GM23338 (cell line): ENCODE measurements at places on chromosomes 7 and 10. TPM values are rescaled to one million over a fixed set of nuclear protein-coding genes. Genes with fewer than 3 reads are reported as not detected.
A peak's percentile ranks its signal among the peaks of the same experiment; 100 is the strongest.

DNA sequence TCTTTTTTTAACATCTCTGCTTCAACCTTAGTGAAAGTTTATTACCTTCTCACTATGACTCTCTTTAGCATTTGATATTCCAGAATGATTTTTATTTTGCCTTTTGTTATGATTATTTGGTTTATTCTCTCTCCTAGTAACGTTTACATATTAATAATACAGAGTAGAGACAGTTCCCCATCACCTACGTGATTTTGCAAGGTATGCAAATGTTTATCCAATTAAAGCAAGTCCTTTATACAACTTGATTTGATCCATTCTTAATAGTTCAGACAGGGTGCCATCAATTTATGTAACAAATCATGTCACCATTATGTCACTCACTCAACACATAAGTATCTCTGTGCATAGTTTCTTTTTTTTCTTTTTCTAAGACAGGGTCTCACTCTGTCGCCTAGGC is 26.2 kb downstream of the ECD start:
- DNase-seq: no peak

DNA sequence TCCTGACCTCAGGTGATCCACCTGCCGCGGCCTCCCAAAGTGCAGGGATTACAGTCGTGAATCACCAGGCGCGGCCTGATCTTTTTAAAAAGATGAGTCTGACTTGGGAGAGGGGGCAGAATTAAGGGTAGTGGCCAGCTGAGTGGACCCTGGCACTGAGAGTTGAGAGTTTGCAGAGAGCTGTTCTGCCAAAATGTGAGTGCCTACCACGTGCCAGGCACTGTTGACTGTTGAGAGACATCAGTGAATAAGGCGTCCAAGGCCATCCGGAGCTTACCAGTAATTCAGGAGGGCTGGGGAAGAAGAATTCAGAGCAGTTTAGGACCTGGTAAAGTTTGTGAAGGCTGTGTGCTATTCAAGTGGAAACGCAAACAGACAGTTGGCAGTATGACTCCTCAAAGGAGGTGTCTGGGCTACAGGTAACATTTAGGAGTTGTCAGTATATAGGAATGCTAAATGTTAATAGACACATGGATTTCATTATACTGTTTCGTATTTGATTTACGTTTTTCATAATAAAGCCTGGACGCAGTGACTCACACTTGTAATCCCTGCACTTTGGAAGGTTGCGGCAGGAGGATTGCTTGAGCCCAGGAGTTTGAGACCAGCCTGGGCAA is 1.5 kb downstream of the NIPSNAP2 start:
- DNase-seq: no peak

GRCh38 chr10:33025039-33025438 is 67.0 kb upstream of the ITGB1 start:
- DNase-seq: no peak

GRCh38 chr7:117264716-117265115 is 58.1 kb downstream of the WNT2 start:
- no peak for DNase-seq

DNA sequence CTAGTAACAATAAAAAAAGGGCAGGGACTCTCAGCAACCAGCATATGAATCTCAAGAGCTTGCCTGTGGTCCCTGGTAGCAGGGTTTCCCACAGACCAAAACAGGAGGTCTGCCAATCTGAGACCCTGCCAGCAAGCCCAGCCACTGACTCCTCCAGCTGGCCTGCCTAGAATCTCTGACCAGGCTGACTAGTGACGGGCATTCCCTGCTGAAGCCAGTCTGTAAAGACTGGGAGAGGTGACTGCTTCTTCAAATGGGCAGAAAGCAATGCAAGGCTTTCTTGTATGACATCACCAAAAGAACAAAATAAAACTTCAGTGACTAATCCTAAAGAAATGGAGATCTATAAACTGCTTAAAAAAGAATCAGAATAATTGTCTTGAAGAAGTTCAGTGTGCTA is 249.4 kb downstream of the TCF7L2 start:
- DNase-seq: no peak

GRCh38 chr7:105216786-105217185 is 171.9 kb downstream of the SRPK2 start:
- DNase-seq: no peak

GRCh38 chr10:19468413-19468812 is 347.8 kb upstream of the PLXDC2 start:
- no peak for DNase-seq

DNA sequence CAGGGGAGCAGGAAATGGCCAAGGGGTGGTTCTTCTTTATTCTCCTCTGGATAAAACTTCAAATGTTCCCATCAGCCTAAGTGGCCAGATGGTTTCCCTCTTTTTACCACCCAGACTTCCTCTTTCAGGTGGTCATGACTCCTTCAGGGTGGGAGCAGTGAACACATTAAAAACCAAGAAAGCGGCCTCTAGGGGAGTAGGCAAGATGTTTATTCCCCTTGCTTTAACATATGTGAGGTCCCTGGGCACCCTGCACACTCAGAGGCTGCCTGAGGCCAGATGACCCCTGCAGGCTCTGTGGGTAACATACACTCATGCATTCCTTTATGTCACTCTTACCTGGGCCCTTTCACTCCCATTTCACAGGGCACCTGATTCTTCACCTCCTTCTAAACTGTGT is 357.4 kb downstream of the ABCA13 start:
- peak; percentile 47 for DNase-seq

DNA sequence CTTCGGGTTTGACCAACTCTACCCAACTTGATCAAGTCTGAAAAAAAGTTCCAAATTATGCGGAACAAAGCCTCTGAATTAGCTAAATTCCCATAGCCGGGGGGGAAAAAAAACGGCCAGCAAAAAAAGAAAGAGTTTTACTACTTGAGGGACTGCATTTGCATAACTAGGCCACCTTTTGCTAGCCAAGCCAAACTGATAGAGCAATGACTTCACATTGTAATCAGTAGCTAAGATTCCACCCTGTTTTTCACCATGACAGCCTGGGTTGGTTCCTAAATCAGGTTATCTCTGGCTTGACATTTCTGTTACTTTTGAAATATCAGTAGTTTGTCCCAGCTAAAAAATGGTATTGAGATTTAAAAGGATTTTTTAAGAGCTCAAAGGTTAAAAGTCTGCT is 31.4 kb upstream of the CREB3L2 start:
- no peak for DNase-seq

DNA sequence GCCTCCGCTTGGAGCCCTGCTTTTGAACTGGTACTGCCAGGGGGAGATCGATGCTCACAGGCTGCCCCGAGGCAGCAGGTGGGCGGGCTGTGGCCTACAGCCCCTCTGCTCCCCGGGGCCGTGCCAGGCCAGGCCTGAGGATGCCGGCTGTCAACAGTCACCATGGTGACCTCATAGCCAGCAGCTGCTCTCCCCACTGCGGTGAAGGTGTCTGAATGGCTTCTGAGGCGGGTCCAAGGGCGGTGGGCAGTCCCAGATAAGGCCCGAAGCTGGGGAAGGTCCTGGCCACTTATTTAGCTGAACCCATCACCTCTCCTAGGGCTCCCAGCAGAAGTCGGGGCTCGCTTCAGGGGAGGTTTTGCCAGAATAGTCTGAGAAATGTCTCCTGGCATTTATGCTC is 179.3 kb downstream of the ARHGAP12 start:
- no peak for DNase-seq

DNA sequence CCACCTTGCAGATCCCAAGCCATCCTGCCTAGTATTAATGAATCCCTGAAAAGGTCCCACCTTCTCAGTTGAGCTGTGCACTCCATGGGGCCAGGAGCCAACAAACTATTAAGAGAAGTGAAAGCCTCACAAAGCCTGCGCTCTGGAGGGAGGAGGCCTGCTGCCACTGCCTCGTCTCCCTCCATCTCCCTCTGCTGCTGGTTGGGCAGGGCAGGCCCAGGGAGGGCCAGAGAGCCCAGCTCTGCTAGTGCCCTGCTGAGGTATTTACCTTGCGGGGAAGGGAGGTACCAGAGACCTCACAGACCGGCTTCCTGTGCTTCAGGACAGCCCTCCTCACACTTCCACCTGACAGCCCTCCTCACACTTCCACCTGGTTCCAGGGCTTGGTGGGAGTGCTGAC is 171.5 kb downstream of the SH3PXD2A start:
- DNase-seq: no peak

DNA sequence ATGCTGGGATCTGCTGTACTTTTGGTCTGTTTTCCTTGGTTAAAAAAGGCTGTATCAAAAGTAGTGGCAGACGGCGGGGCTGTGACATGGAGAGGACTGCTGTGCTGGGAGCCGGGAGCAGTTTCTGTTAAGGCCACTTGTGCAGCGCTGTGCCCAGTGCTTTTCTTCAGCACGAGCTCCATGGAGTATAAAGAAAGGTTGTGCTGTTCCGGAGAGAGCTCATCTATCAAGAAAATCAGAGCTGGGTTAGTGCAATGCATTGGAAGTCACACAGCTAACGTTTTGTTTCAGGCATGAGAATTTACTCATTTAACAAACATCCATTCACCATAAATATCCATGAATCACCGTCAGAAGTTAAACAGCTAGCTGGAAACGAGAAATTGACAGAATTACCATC is 62.0 kb downstream of the KIAA1549 start:
- DNase-seq: no peak

- DNase-seq: peak; percentile 83
Observed at GRCh38 chr10:98748298-98748697, 301.6 kb upstream of the HPS1 start.

- DNase-seq: no peak
Observed at GRCh38 chr10:11616021-11616420, 4.6 kb upstream of the USP6NL start.

DNA sequence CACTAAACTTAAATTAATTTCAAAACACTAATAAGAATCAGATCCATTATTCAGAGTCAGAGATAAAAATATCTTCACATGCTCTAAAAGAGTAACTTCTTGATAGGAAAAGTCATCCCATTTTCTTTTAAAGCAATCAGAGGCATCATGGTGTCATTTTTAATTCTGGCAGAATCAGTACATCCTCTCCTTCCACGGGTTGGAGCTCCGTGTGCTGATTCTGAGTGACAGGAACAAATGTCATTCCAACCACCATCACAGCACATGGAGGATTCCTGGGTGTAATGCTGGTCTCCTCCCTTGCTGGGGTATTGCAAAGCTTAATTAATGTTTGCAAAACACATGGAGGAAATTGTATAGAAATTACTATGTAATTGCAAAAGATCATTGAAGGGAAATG is 114.5 kb upstream of the IMMP2L start:
- no peak for DNase-seq

DNA sequence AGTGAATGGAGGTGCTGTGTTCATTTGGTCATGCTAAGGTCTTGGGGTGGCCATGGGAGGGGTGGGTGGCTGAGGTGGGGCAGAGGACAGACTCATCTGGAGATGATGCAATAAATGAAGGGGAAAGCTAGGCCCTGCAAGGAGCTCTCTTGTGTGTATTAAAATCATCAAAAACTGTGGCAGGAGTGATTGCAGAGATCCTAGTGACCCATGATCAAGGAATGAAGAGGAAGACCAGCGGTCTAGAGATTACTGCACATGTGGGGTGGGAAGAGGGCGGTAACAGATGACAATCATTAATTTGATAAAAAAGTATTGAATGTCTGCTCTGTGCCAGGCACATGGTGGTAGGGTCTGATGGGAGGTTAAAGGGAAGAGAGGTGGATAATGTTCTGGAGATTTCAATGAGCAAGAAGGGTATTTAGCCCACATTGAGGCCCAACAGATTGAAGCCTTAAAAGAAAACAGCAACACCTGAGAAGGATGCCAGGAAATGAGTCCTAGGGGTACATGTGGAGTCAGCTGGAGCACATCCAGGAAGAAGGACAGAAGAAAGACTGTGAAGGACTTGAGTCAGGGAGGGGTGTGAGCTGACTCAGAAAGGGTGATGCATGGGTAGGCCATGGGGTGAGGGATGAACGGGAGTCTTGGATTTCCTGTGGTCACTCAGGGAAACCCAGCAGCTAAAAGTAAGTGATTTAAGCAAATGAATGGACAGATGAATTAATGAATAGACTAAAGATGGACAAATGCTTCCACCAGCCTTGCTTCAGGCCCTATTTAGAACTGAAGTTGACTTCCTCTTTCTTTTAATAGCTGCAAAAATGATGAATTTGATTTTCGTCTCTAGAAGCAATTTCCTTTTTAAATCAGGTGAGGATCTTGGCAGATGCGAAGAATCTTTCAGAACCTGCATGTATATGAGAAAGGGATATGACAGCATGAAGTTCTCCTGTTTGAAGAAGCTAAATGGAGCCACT is 83.1 kb upstream of the IGFBP3 start:
- no peak for DNase-seq

DNA sequence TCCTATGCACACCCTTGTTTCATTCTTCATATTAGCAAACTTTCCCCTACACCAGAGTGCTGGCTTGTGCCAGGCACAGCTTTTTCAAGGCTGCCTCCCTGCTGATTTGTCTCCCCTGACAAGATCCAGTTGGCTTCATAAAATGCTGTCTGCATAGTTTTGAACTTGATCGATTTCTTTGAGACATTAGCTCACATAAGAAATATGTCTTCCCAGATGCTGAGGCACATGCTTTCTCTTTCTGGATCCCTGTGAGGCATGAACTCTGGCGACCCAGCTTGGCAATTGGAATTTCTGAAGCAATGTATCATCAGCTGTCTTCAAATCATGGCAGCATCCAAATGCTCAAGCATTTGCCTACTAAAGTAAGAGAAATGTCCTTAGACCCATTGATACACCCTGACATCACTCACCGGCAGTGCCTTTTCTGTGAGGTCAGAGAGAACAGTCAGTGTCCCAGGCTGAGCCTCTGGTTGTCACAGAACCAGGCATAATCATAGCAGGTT is 616.4 kb upstream of the GHITM start:
- DNase-seq: no peak

- DNase-seq: peak; percentile 66
Observed at GRCh38 chr10:73968098-73968521, 29.8 kb upstream of the VCL start.

- no peak for DNase-seq
Observed at GRCh38 chr7:100711369-100711768, 5.4 kb downstream of the POP7 start.

DNA sequence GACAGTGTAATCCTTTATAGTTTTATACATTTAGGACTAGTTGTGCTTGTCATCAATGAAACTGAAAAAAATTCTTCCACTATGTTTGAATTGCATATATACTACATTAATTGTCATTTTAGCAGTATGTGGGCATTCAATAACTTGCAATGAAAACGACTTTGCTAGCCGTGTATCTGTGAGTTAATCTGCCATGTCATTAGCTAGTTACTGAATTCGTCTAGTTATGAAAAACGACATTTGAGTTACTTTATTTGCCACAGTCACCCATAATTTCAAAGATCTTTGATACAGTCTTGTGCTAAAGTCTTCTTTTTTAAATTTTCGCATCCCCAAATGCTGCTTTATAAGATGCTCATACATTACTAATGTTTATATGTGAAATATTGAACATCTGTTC is 18.3 kb upstream of the SMC3 start:
- DNase-seq: no peak

GRCh38 chr7:112959276-112959675 is 127.4 kb downstream of the GPR85 start:
- DNase-seq: no peak

- peak; percentile 45 for DNase-seq
Observed at GRCh38 chr7:78443811-78444210, 645.2 kb downstream of the PHTF2 start.

- DNase-seq: no peak
Observed at GRCh38 chr7:152313831-152314604, 121.8 kb downstream of the KMT2C start.

Gene GIMAP5
- not detected in 2 replicates for total RNA-seq

Gene CDK14
- total RNA-seq: 24.0 and 25.9 TPM in 2 replicates

Gene FRAT2
- total RNA-seq: 87.5 and 109 TPM in 2 replicates

Gene BEND7
- 6.0 and 9.6 TPM in 2 replicates for total RNA-seq

Gene ATXN7L1
- 19.4 and 29.8 TPM in 2 replicates for total RNA-seq

Gene OR2A14
- not detected in 2 replicates for total RNA-seq

Gene GARIN1A
- 0.12 TPM in 1 of 2 replicates, not detected in the other for total RNA-seq

Gene AGK
- 36.6 and 37.9 TPM in 2 replicates for total RNA-seq

Gene GBX1
- total RNA-seq: 0.24 and 1.8 TPM in 2 replicates

Gene NUTM2A
- total RNA-seq: 0.27 TPM in 1 of 2 replicates, not detected in the other

Gene CALCR
- 1.4 and 1.6 TPM in 2 replicates for total RNA-seq

Gene NRG3
- total RNA-seq: 3.1 and 3.9 TPM in 2 replicates

Gene TMEM176A
- total RNA-seq: not detected in 2 replicates
